ENCODE measurements at places on chromosomes 2 and 18. TPM values are rescaled to one million over a fixed set of nuclear protein-coding genes. Genes with fewer than 3 reads are reported as not detected.

The ANKRD36B gene
- 4.8 TPM for total RNA-seq

GRCh38 chr2:159226059-159226461 is 60.4 kb downstream of the WDSUB1 start:
- DNase-seq, result peak; percentile 59

- DNase-seq, result no peak
Measured at GRCh38 chr2:8243748-8244400, 438.0 kb upstream of the ID2 start.

DNA sequence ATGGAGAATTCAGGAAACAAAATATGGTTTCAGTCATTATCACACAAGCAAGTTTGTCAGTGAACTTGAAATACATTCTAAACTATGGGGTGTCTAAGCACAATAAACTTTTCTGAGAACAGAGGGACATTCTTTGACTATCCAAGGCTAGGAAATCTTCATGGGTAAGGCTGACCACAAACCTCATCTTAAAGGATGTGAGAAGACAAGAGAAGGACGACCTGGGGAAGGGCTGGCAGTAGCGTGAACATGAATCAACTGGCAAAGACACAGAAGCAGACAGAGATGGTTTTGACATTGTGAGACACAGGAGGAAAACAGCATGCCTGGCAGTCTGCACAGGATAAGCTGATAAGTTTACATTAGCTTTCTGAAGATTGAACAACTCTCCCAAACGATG is 752.4 kb upstream of the SLC8A1 start:
- no peak for DNase-seq

DNA sequence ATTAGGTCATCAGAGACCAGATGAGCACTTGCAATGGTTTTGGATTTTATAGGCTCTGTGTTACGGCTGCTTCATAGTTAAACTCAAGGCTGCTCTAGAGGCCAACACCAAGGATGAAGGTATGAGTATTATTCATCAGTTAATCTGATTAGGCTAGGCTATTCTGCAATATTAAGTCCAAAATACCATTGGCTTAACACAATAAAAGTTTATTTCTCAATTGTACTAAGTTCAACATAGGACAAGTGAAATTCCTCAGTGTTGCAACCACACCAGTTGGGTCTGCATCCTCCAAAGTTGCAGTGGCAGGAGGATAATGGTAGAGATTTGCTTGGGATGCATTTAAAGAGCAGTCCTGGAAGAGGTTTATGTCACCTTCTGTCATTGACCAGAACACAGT is 538.3 kb upstream of the CDH2 start:
- no peak for DNase-seq

The NOL4 gene
- total RNA-seq, result not detected

DNA sequence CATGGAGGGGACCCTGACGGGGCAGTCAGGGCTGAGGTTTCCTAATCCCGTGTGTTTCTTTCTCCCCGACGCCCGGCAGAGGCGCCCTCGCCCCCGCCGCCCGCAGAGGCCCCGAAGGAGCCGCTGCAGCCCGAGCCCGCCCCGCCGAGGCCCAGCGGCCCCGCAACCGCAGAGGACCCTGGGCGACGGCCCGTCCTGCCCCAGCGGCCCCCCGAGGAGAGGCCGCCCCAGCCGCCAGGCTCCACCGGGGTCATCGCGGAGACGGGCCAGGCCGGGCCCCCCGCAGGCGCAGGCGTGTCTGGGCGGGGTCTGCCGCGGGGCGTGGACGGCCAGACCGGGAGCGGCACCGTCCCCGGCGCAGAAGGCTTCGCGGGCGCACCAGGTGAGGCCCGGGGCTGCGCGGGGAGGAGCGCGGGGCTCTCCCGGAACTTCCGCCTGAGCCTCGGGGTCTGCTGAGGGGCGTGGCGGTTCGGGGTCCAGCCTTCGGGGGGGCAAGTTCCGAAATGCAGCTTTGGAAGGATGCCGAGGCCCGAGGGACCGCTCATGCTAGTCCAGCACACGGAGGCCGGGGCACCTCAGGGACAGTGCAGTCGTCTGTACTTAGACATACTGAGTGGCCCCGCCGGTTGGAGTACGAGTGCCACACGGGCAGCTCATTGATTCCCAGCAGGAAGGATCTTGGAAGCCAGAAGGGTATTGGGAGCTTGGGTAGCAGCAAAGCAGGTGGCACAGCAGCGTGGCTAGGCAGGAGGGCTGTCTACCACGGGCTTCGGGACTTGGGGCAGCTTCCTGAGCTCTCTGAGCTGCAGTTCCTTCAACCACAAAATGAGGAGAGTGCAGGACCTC is 60.1 kb downstream of the EMILIN2 start:
- no peak for DNase-seq

The TEX44 gene
- total RNA-seq, result not detected

- DNase-seq, result no peak
Measured at GRCh38 chr2:141703501-141703900, 427.3 kb downstream of the LRP1B start.

GRCh38 chr2:121766624-121767023 is 11.2 kb downstream of the TSN start:
- no peak for DNase-seq

The DDX1 gene
- 115 TPM for total RNA-seq

DNA sequence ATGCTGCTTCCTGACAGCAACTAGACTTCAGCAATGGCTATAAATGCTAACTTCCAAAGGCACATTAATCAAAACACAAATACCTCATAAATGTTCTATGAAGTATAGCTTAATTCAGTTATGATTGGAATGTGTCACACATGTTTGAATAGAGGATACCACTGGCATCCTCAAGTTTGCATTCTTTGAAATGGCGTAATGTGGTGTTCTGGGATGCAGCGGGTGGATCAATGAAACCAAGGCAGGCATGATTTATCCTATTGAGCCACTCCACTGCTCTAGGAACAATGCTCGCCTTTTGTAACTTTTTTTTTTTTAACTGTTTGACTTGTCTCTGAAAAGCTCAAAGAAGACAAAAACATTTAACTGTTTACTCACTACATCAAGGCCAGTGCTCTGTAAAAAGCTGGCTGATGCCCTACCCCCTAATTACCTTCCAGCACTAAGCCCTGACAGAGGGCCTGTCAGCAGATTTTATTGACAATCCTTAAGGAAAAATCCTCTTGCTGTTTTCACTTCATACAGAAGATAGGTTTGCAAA is 278.8 kb upstream of the SESTD1 start:
- DNase-seq, result peak; percentile 53

GRCh38 chr2:105875241-105875640 is 130.5 kb downstream of the NCK2 start:
- DNase-seq, result no peak

DNA sequence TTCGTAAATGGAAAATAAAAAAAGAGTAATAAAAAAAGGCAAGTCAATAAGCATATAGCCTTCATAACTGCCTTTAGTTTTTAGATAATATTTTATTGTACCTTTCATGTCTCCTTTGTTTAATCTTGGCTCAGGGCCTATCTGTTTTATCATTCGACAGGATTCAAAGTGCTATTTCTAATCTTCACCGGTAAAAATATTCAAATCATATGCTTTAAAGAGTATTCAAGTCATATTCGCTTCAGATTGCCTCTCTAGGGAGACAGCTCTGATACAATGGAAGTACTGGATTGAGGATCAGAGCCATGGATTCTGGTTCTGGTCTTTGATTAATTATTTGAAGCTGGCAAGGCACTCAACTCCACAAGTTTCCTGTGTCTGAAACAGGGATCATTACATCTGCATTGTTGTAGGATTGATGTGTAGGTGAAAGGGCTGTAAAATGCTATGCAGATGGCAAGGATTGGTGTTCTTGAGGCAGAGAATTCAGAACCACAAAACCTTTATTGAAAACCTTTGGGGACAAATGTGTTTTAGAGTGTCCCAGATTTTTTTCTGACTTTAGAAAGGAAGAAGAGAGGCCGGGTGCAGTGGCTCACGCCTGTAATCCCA is 84.3 kb upstream of the RAPH1 start:
- DNase-seq, result no peak

The STPG4 gene
- not detected for total RNA-seq

The HOXD8 gene
- total RNA-seq, result 3.6 TPM

The THOC1 gene
- total RNA-seq, result 13.4 TPM

GRCh38 chr2:229810786-229811185 is 96.4 kb upstream of the DNER start:
- DNase-seq, result no peak

The HRH4 gene
- not detected for total RNA-seq

- no peak for DNase-seq
Measured at GRCh38 chr2:24620936-24621335, 129.9 kb downstream of the NCOA1 start.

The CPO gene
- total RNA-seq, result not detected

The ERMN gene
- not detected for total RNA-seq

DNA sequence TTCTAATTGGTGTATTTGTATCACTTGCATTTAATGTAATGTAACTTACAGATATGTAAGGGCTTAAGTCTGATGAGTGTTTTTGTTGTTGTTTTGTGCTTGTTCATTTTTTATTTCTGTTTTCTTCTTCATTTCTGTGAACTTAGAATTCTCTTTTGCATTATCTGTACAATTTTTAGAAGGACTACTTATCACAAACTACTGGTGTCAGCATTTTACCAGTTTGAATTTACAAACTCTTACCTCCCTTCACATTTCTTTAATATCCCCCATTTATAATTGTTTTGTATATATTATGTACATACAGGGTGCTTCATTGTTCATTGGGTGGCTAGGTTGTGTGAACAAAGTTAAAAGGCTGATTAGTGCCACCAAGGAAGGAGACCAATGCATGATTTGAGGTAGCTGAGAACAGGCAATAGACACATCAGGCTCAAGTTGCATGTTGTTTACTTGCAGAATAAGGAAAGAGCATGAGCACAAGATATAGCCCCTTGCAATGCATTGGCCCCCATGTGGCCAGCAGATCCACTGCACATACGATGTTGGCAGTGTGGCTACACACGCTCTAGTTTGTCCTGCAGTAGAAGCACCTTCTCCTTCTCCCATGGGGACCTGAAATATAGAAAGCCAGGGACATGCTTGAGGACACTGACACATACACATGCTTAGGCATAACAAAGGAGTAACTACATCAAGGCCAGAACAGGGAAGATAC is 198.2 kb downstream of the CD8B2 start:
- DNase-seq, result no peak

GRCh38 chr2:12032975-12033374 is 286.5 kb downstream of the LPIN1 start:
- no peak for DNase-seq

- DNase-seq, result no peak
Measured at GRCh38 chr18:28682912-28683311, 506.0 kb upstream of the CDH2 start.

- DNase-seq, result no peak
Measured at GRCh38 chr18:37272226-37272625, 293.4 kb downstream of the CELF4 start.

- DNase-seq, result no peak
Measured at GRCh38 chr2:127581516-127582490, 46.3 kb downstream of the MYO7B start.

DNA sequence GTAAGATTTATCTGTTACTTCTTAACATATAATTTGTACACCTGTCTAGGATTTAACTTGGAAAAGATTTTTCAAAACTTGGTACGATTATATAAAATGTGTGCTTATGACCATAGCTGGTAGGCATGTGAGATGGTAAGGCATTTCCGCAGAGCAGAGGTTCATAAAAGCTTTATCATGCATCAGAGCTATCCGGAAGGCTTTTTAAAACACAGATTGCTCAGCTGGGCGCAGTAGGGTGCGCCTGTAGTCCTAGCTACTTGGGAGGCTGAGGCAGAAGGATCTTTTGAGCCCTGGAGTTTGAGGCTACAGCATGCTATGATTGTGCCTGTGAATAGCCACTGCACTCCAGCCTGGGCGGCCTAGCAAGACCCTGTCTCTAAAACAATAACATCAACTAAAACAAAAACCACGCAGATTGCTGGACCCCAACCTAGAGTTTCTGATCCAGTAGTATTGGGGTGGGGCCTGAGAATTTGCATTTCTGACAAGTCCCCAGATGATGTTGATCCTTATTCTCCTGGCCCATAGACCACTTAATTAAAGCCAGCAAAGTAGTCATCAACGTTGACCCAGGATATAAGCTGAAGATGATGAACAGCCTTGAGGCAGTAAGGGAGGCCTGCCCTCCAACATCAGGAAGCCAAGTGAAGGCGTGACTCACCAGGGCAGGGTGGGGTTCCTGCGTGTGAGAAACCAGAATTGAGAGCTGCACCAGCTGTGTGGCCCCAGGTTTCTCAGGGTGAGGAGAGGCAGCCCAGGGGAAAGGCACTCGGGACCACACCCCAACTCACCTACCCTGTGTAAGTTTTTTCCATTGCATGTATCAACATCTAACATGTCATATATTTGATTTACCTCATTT is 21.6 kb upstream of the SLC20A1 start:
- DNase-seq, result peak; percentile 84

DNA sequence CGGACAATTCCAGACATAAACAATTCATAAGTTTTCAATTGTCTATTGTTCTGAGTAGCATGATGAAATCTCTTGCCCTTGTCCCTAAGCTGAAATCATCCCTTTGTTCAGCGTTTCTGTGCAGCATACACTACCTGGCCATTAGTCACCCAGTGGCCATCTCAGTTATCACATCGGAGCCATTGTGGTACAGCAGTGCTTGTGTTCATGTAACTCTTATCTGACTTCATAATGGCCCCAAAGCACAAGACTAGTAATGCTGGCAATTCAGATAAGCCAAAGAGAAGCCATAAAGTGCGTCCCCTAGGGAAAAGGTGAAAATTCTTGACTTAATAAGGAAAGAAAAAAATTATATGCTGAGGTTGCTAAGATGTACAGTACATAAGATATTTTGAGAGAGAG is 127.2 kb downstream of the FHOD3 start:
- no peak for DNase-seq

GRCh38 chr2:233178994-233179847 is 72.3 kb upstream of the ATG16L1 start:
- DNase-seq, result no peak

The ASB18 gene
- not detected for total RNA-seq

GRCh38 chr18:49142216-49142615 is 191.5 kb upstream of the SMAD7 start:
- DNase-seq, result no peak

DNA sequence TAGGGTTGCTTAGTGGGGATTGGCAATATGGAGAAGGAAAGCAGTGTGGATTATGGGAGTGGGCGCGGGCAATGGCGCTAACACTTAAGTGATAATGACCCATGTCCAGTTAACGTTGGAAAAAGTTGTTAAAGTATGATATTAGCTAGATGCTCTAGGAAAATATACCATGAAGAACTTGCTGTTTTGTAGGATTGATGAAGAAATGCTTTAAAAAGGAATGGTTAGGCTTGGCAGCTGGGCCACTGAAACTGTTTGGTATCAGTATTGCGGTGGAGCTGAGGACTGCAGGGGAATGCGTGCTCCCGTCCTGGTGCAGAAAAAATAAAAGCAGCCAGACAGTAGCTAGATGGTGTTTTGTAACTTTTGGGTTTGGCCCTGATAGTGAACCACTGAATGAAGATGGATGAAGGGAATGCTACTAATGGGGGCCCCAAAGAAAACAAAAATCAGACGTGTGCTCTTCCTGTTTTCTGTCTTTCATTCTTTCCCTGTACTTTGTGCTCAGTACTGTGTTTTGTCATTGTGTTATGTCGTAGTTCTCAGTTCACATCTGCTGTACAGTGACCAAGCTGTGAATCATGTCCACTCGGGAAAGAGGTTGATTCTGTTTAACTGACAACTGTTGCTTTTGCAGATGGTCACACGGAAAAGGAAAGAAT is 999 bp downstream of the INSIG2 start:
- peak; percentile 22 for DNase-seq
